ENCODE measurements at places on chromosomes 1 and 21. TPM values are rescaled to one million over a fixed set of nuclear protein-coding genes. Genes with fewer than 3 reads are reported as not detected.

Gene PIAS3
- 20.3 TPM for total RNA-seq

Gene CHODL
- 5.5 TPM for total RNA-seq

Gene RAB7B
- total RNA-seq, result not detected

GRCh38 chr1:25757151-25757845 lies 42.7 kb upstream of the SELENON start:
- no peak for DNase-seq

- no peak for DNase-seq
These were observed 415.7 kb upstream of the ESRRG start for GRCh38 chr1:217138799-217139466.

Gene C8A
- not detected for total RNA-seq

Gene PGLYRP3
- not detected for total RNA-seq

- no peak for DNase-seq
These were observed 47.3 kb upstream of the USP1 start for GRCh38 chr1:62389531-62389930.

DNA sequence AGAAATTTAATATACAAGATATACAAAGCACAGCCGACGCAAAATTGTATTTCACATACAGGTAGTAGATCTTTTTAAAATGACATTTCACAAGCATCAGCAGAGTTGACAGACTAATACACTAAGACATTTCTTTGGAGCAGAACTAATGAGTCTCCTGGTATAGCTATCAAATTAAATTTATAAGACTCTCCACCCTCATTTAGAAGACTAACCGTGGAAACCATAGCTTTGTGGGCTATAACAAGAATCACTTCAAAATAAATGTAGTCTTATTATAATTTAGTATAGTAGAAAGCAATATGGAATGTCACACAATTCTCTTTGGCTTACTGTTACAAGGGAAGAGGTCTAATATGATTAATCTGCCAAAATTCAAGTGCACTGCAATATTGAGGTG lies 204.9 kb downstream of the VAV3 start:
- DNase-seq, result no peak

- no peak for DNase-seq
These were observed 219.8 kb upstream of the PRMT6 start for GRCh38 chr1:106836708-106837107.

DNA sequence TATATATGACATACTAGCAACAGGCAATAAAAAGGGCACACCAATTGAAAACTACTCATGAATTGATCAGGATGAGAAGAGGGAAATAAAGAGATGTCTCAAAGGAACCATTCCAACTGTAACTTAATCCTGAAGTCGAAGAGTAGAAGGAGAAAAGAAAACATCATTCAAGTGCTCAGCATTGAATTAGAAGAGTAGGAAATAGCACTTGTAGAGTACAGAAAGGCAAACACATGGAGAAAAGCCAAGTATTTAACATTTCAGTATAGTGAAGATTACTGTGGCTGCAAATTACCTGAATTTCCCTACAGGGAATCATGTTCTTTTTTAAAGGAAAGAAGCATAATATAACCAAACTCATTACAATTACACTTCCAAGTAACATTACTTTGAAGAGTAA lies 205.0 kb downstream of the KCTD3 start:
- no peak for DNase-seq

DNA sequence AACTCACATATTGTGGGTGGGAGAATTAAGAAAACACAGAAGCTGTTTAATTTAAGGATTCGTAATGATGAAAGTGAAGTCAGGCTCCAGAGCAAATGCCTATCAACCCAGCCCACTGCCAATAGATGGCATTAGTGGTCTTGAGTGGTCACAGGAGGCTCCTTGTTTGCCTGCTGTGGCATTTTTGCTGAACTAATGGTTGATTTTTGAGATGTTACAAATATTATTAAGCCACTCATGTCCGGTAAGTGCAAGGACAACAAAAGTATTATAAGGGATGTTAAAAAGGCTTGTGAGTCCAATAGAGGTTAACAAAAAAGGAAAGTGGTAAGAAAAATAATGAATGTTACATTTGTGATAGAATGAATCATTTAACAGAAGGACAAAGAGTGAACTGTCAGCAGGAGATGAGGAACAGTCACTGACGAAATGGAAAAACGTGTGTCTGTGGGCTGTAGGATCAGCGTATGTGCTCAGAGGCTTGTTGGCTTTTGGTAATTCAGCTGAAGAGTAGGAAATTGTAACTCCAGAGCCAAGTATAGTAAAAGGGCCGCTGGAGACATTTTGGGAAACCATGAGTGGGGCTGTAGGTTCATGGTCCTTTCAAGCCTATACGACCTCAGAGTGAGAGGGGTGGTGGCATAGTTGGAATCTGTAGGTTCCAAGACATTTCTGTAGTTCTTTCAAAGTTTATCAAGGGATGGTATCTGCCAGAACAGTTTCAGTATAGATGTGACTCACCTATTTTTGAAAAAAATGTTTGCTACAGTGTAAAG lies 11.2 kb downstream of the SFT2D2 start:
- no peak for DNase-seq
